ENCODE measurements at places on chromosomes 5 and 9.

DNA sequence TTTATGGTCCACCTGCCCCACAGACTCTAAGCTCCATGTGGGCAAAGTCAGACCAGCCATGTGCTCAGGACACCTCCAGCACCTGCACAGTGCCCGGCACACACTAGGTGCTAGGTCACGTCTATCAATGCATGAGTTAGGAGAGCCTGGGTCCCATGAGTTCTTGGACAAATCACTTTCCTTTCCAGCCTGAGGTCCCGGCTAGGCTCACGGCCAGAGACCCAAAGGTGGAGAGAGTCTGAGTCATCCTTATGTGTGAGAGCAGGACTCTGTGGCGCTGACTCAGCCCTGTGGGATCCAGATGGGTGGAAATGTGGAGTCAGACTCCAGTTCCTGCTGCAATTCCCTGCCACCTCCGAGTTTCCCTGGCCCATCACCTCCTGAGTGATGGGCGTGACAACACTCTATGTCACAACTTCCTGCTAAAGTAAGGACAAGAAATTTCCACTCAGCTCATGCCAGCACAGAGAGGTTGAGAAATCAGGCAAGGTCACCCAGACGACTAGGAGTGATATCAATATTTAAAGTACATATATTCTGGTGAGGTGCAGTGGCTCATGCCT is 2.5 kb upstream of the ST6GALNAC4 start:
- no peak for DNase-seq

DNA sequence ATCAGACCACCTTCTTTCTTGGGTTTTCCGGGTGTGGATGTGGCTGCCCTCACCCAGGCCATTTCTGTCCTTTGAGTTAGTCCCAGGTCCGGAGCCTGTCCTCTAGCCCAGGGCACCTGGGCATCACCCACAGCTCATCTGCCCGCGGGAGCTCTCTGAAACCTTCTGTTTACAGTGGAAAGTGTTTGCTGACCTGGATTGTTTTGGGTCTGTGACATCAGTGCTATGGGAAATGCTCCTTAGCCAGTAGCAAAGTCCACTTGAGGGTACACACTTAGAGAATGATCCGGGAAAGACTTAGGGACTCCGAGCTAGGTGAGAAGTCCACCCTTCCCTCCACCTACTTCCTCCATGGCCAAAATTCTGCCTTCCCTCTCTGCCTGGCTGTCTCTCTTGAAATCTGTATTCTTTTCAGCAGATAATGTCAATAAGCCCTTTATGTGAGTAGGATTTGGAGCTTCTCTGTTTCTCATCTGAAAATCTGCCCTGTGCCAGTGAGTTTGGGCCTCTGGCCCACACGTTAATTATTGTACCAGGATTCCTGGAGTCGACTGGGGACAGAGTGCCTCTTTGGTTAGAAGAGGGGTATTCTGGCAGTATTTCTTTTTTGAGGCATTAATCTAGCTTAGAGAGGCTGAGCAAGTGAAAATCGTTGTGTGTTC is 19.9 kb downstream of the ABLIM3 start:
- DNase-seq = no peak

- no peak for DNase-seq
Observed at GRCh38 chr5:35136386-35136785, 88.6 kb upstream of the AGXT2 start.

DNA sequence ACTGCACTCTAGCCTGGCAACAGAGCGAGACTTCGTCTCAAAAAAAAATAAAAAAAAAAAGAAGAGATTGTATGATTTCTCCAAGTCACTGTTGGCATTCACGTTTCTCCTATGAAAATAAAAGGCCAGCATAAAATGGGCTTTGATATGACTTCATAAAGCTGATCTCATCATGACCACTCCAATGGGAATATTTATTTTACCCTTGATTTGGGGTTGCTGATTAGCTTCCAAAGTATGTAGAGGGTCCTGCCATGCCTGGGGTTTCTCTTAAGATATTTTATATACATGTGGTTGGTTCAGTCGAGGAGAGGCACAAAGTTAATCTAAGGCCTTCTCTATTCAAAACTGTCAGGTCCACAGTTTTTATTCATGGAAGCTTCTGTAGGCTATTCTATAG is 247.0 kb upstream of the TNC start:
- no peak for DNase-seq

DNA sequence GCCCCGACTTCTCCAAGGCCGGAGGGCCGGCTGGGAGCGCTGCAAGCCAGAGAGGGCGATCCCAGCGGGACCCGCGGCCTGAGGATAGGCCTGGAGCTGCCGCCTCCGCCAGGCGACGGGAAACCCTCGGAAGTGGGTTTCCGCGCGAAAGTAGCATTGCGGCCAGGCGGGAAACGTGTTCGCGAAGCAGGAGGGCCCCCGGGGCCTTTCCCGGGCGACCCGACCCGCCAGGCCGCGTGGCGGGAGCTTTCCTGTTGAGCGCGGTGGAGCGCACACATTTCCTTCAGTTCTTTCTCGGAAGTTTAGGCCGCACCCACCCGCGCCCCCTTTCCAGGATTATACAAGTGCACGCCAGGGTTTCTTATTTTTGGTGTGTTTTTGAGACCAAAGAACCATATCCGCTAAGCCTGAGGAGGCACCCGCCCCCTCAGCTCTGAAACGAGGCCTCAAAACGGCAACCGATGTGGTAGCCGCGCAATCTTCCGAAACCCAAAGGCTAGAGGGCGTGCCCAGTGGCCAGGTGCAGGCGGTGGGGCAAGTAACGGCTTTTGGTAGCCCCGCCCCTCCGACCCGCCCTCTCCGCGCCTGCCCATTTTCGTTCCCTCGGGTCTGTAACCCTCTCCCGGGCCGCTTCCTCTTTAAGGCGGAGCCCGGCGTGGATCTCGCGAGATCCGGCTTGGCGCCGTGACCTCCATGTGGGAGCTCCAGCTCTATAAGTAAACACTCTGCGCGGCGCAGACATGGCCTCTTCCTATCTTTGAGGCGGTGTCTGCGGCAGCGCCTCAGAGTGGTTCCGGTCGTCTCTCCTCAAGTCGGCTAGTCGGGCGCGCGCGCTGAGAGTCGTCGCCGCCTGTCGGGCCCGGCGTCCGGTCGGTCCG is at the start of gene UHRF2:
UHRF2 (plus strand) TSS at position 713 of the 878 bp plus-strand sequence. CDS start 292 bp downstream, outside the sequence.
- peak; percentile 99 for DNase-seq

GRCh38 chr5:181044662-181045305 is 4.7 kb downstream of the BTNL9 start:
- DNase-seq = no peak

DNA sequence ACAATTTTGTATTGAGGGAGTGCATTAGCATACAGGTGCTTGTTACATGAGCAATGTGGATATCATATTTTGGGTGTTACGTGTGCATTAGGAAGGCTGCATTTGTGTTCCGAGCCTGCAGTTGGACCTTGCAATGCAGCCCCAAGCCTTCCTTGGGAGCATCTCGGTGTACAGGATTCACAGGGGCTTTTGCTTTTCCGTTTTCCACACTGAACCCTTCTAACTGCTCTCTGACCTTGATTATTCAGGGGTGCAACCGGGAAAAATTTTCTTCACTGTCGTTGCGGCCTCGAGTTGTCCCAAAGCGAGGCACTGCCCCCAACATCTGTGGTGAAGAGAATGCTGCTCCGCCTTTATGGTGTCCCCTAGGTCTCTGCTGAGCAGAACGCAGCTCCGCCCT is 80.1 kb upstream of the PLEKHG4B start:
- DNase-seq = no peak

DNA sequence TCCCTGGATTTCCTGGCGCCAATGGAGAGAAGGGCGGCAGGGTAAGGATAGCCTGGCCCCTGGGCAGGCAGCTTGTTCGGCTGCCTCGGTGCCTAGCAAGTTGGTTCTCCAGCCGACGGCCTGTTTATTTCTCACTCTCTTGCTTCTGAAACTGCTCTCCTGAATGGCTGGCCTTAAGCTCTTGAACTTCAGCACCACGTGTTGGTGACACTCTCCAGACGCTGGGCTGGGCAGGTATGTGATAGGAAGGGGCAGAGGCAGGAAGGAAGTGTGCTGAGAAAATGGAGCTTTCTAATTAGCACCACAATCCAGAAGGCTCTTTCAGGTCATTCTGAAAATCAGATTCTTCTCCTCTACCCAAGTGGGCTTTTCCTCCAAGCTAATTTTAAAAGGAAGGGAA is 91.4 kb upstream of the FCN2 start:
- DNase-seq = no peak

DNA sequence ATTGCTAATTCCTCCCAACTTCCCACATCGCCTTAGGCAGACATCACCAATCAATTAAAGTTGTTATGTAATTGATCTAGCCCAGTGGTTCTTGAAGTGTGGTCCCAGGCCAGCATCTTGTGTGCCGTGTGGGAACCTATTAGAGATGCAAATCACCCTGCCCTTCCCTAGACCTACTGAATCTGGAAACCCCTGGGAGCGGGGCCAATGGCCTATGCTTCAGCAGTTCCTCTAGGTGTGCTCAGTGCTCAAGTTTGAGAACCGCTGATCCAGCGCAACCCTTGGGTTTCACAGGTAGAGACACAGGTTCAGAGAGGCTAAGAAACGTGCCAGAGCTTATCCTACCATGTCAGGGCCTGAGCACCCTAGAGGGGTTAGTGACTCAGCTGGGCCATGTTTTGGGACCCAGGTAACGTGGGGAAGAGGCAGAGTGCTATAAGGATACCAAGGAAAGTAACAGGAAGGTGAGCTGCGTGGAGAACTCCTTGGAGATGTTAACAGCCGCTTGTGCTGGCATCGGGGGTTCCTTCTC is 4.4 kb downstream of the SLC34A1 start:
- no peak for DNase-seq

DNA sequence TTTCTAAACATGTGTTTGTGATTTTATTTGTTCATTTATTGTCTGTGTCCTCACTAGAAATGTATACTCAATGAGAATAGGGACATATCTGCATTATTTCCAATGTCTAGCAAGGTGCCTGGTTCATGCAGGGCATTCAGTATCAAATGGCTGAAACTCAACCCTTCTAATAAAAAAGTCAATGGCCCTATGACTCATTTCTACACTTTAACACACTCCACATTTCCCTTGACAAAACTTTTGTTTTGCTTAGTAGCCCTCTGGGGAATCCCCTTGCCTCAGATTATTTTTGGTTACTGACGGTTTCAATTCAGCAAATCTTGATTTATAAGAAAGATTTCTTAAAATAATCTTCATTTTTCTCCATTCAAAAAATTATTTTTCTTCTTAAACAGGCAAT is 206.0 kb upstream of the DMRTA1 start:
- no peak for DNase-seq

DNA sequence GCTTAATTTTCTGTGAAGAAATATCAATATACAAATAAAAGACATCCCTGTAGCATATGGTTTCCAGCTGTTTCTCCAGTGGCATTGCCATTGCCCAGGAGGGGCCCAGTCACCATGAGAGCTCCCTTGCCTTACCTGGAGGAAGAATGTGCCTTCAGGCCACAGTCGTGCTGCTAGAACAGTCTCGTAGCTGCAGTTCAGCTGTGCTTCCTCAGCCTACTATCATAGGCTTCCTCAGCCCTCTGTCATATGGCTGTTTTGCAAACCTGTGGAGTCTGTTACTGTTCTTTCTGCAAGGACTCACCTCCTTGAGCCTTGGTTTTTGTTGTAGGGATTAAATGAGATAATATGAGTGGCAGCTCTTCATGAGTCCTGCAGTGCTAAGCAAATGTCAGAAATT is 67.6 kb downstream of the RCL1 start:
- no peak for DNase-seq

GRCh38 chr5:103772248-103772647 is 209.7 kb upstream of the NUDT12 start:
- no peak for DNase-seq

DNA sequence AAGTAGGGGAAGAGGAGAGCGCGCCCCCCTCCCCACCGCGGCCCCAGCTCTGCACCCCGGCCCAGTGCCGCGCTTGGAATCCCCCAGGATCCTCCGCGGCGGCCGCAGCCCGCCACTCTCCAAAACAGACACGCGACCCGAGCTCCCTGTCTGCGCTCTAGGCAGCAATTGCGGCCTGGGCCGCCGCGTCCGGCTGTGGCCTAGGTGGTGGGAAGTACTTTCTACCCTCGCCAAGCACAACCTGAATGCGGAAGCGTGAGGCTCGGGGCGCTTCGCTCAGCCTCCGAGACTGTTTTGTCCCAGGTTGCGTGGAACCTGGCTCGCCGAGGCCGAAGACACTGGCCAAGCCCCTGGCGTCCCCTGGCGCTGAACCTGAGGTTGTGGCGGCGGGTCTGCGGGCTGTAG is 3.3 kb upstream of the FOXB2 start:
- DNase-seq = no peak

- peak; percentile 30 for DNase-seq
Observed at GRCh38 chr9:15298362-15298761, 8.7 kb downstream of the TTC39B start.

GRCh38 chr9:35089434-35089833 is 7.0 kb downstream of the PIGO start:
- no peak for DNase-seq

GRCh38 chr5:21858441-21858840 is 994.7 kb downstream of the CDH12 start:
- DNase-seq = no peak

GRCh38 chr5:73780302-73781080 is 154.5 kb downstream of the ARHGEF28 start:
- no peak for DNase-seq

DNA sequence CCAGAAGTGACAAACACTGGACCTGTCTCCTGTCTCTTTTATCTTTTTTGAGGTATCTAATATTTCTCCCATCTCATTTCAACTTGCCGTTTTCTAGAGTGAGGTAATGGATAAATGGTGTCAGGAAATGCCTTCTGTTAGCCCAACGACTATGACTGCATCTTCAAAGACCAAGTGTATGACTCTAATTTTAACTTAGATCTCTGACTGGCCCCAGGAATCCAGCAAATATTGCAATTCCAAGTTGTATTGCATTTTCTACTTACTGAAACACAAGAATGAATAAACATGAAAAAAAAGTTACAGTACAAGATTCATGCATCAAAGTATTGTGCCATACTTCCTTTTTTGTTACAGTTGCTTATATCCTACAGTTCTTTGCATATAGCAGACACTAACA is 26.3 kb downstream of the SLC28A3 start:
- DNase-seq = no peak

GRCh38 chr5:167064198-167064776 is 1227.2 kb upstream of the WWC1 start:
- DNase-seq = no peak

GRCh38 chr5:37112383-37112991 is 136.7 kb downstream of the CPLANE1 start:
- DNase-seq = no peak

DNA sequence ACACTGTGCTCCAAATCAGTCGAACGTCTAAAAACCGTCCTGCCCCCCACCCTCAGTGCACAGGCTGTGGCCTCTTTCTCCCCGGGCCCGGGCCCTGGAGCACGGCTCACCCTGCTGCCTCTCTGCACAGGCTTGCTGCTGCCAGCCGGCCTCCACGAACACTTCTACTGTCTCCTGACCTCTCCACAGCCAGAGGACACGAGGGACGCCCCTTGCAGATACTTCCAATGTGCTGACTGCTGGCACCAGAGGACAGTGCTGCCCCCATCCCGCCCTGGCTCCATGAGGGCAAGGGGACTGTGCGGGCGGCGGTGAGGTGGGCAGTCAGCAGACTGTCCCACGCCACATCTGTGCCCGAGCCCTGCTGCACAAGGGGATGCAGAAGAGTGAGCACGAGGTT is 174.8 kb downstream of the COL23A1 start:
- no peak for DNase-seq

Measured in activated CD8-positive, alpha-beta memory T cell treated with anti-CD3 and anti-CD28 coated beads, Interleukin-2, amount 50 U/mL, for 4 hours (primary cell).